ENCODE measurements at places on chromosomes 11 and 22. TPM values are rescaled to one million over a fixed set of nuclear protein-coding genes. Genes with fewer than 3 reads are reported as not detected.
A peak's percentile ranks its signal among the peaks of the same experiment; 100 is the strongest.

- DNase-seq = no peak
Observed at GRCh38 chr11:134474942-134475341, 62.9 kb upstream of the B3GAT1 start.

DNA sequence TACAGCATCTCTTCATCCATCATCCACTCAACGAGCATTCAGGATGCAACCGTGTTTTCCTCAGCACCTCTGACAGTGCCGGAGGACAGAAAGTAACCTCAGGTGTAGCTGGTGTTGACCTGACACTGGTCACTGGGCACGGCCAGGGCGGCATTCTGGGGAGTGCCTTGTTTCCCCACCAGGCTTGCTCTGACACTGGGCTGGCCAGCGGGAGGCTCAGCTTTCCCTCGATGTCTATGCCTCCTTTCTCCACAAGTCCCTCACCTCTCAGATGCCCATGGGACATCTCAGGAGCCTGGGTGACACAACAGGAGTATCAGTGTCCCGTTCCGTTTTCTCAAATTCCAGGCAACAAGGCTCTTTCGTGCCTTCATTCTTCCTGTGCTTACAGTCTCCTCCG lies 28.9 kb downstream of the CD6 start:
- DNase-seq = no peak

GRCh38 chr11:115784796-115785521 lies 280.7 kb upstream of the CADM1 start:
- peak; percentile 49 for DNase-seq

CTSW gene
- 0.68 TPM for polyA plus RNA-seq

GRCh38 chr11:111699579-111700156 lies 66.5 kb downstream of the PPP2R1B start:
- no peak for DNase-seq

DNA sequence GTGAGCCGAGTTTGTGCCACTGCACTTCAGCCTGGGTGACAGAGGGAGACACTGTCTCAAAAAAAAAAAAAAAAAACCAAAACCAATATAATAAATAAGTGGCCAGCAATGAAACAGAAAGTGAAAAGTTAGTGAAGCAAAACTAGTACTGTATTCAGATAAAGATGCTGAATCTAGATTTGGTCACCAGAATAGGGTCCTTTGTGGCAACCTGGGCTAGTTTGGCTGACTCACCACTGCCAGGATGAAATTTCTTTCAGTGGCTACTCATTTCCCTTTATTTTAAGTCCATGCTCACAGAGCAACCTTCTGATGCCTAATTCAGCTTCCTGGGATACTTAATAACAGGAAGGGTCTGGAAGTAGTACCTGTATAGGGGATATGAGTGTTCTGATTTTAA lies 26.0 kb downstream of the LIMK2 start:
- no peak for DNase-seq

- no peak for DNase-seq
Observed at GRCh38 chr11:94283678-94284077, 20.7 kb upstream of the IZUMO1R start.

Measured in SK-N-SH (cell line).